ENCODE measurements at places on chromosomes 7 and 10. TPM values are rescaled to one million over a fixed set of nuclear protein-coding genes. Genes with fewer than 3 reads are reported as not detected.
A peak's percentile ranks its signal among the peaks of the same experiment; 100 is the strongest.

SEMA3C gene
- 67.7 TPM for total RNA-seq

LIPN gene
- total RNA-seq = not detected

THSD7A gene
- total RNA-seq = 5.9 TPM

SPDYE11 gene
- not detected for total RNA-seq

TAC1 gene
- total RNA-seq = 2.8 TPM

GRCh38 chr7:4191046-4191445 lies 491.0 kb upstream of the FOXK1 start:
- no peak overlapping the region for H3K27ac ChIP-seq
- peaks cover 6% of the 10 kb centered on the region for H3K36me3 ChIP-seq
- no peak overlapping the region for H3K4me3 ChIP-seq
- H3K4me1 ChIP-seq = peaks cover 31% of the 10 kb centered on the region
- no peak for DNase-seq
- H3K27me3 ChIP-seq = no peaks in the 10 kb centered on the region

DNA sequence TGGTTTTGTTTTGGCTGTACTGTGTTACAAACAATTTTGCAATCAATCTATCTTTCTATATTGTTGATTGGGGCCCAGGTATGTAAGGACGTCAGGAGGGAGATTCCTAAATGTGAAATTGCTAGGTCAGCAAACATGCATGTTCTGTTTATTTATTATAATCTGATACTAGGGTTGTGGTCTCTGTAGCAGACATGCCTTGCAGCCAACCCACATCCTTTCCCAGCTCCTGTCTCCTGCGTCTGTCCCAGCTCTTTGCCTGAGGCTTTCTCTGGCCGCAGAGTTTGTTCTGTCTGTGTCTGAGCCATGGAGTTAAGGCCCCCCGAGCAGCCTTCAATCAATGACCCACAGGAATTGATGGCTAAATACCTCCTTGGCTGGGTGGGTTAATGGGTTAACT lies 124.0 kb upstream of the ZEB1 start:
- no peak overlapping the region for H3K4me3 ChIP-seq
- no peak overlapping the region for H3K27ac ChIP-seq
- H3K36me3 ChIP-seq = no peaks in the 10 kb centered on the region
- DNase-seq = no peak

GRCh38 chr10:11546581-11546980 lies 64.9 kb downstream of the USP6NL start:
- no peaks in the 10 kb centered on the region for H3K27me3 ChIP-seq
- H3K36me3 ChIP-seq = peaks cover 7% of the 10 kb centered on the region
- peak overlapping the region; percentile 51 for H3K27ac ChIP-seq
- DNase-seq = no peak
- H3K4me1 ChIP-seq = peaks cover 34% of the 10 kb centered on the region

DNA sequence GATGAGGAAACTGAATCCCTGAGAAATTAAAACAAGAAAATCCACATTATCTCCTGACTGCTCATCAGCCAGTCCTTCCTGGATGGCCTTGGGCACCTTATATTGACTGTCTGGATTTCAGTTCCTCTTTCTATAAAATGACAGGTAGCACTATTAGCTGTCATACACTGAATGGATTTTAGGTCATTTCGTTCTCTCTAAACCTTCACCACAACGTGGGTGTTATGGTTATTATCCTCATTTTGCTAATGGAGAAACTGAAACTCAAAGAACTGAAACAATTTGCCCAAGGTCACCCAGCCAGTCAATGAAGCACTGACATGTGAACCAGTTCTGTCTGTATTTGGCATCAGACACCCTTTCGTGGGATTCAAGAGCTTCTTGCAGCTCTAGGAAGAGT lies 193.8 kb downstream of the CYP26A1 start:
- no peak overlapping the region for H3K27ac ChIP-seq
- no peak for DNase-seq
- no peaks in the 10 kb centered on the region for H3K36me3 ChIP-seq
- H3K4me3 ChIP-seq = no peak overlapping the region

Measured in Calu3 (cell line).